ENCODE measurements at places on chromosomes 4 and X.

DNA sequence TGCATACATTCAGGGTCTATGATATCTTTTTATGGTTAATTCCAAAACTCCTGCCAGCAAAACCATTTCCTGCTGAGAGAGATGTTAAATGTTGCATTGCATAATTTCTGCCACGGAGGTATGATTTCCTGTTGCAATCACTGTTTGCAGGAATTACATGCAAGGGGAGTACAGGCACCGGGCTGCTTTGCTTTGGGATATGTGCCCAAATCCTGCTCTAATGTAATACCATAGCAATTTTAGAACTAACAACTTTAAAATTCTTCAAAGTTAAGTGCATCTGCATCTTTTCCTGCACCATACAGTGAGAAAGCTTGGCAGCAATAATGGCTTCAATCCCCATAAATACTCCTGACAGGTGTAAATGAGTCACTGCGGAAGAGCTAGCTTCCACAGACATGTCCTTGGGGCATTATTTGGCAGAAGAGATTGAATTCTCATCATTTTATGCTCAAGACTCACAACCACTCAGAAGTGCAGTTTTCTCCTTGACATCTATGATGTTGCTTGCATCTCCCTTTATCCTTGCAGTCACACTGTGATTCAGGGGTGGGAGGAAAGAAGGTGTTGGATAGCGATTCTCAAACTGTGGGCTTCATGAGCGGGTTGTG, 29.6 kb downstream of the TRIM2 start:
- DNase-seq: no peak

DNA sequence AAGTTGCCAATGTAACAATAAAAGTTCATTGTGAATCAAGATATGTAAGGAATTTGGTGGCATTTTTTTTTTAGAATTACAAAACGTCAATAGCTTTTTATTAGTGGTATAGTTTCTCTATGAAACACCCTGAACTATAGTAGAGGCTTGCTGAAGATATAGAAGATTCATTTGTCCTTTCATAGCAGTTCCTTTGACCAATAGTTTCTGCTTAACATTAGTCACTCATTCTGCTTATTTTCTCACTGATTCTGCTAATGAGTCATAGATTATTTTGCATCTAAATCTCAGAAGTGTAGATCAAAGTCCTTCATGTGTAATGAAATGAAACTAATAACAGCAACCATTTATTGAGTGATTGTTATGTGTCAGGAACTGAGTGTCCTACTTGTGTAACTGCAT, 205.0 kb upstream of the TET2 start:
- DNase-seq: no peak

GRCh38 chrX:79156818-79157217, 12.3 kb downstream of the GPR174 start:
- no peak for DNase-seq

DNA sequence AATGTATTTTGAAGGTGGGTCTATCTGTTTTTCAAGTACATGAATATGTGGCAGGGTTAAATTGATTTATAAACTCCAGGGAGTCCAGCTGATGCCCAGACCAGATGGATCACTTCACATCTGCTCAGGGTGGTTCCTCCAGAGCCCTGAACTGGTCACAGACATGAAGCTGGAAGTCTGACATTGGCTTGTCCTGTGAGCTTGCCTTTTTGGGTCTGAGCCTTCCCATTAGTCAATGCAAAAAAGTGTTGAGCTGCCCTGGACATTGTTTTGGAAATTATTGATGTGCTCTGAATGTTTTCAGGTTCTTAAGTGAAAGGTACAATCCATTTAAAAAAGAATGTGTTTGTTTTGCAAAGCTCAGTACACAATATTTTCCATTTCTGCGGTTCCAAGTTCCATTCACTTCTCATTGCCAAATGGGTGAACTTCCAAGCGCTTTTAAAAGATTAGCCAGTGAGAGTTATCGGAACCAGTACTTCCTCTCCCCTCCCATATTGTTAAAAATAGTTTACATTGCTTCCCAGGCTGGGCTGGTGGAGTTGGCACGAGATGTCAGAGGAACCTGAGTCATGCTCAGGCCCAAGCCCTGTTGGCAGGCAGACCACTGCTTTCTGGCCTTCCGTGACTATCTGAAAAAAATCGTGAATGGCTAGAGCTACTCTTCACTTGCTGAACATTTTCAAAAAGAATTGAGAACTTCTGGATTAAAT, 52.1 kb downstream of the PDGFRA start:
- no peak for DNase-seq

DNA sequence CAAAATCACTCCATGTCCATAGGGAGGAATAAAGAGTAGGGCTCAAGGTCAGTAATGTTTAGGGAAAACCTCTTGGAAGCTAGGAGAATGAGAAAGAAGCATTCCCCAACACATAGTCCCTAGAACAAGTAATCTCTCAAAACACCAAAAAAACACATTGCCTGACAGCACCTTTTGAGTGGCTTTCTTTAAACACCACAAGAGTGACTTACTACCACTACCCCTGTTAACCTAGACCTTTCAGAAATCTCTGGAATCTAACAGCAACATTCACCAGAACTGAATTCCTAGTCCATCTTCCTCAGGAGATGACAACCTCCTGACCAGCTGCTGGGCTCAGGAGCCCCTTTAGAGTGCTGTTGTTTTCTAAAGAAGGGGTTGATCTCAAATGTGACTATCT, 142.2 kb downstream of the SOWAHB start:
- no peak for DNase-seq

DNA sequence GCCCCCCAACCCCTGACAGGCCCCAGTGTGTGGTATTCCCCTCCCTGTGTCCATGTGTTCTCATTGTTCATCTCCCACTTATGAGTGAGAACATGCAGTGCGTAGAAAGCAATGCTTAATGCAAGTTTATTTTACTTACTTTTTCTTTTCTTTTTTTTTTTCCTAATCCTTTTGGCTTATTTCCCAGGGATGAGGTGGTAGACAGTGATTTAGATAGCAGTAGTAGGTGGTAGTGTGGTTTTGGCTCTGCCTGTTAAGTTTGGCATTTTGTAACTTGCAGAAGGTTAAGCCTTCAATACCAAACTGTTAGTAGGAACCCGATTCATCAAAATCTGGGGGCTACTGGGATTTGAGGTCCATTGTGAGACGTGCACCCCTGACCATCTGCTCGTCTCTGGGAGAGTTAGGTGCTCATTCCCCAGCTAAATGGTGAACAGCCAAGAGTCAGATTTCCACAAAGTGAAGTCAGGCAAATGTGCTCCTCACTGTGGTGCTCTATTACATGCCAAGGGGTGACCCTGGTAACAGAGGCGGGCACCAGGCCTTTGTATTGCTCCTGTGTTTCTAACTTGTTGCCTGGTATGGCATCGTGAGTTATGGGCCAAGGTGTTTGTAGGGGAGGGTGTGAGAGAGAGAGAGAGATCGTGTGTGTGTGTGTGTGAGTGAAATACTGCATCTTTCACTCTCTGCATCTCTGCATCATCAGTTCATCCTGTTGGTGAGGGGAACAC, 70.3 kb downstream of the PHOX2B start:
- no peak for DNase-seq

DNA sequence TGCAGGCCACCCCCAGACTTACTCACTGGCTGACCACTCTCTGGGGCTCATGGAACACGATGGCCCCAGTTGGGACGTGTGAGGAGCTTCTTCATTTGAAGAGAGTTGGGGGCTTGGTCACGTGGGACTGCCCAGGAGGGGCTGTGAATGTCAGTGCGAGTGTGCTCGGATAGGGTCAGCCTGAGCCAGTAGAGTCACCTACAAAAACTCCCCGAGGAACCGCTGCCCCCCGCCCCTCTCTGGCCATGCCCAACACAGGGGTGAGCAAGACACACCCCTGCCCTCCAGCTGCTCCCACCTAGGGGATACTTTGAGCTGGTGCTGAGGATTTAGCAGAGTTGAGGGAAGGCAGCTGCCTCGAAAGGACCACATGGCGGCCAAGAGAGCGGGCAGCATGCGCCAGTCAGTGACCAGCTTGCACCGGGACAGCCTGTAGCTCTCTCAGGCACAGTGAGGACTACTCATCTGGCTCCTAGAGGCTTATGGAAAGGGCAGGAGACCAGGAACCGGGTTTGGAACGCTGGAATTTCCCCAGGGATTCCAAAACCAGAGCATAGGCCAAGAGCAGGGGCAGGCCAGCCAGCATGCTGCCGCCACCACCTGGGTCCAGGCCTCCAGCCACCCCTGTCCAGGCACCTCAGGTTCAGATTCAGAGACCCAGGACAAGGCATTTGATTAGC, 8.4 kb downstream of the PNMA6E start:
- DNase-seq: no peak

DNA sequence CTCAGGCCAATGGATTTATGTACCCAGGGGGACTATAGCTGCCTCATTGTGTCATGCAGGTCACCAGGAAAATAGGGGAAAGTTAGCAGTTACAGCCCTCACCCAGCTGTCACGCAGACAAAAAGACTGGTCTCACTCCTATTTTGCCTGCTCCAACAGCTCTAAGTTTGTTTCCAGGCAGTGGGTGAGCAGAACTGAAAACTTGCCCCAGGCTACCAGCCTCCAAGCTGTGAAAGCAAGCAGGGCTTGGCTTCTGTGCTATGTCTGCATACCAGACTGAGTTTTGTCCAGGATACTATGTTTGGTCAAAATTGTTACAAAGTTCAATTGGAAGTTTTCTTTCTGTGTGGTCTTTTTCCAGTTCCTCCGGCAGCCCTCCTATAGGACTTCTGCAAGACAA, 628.4 kb downstream of the FAM133A start:
- no peak for DNase-seq

DNA sequence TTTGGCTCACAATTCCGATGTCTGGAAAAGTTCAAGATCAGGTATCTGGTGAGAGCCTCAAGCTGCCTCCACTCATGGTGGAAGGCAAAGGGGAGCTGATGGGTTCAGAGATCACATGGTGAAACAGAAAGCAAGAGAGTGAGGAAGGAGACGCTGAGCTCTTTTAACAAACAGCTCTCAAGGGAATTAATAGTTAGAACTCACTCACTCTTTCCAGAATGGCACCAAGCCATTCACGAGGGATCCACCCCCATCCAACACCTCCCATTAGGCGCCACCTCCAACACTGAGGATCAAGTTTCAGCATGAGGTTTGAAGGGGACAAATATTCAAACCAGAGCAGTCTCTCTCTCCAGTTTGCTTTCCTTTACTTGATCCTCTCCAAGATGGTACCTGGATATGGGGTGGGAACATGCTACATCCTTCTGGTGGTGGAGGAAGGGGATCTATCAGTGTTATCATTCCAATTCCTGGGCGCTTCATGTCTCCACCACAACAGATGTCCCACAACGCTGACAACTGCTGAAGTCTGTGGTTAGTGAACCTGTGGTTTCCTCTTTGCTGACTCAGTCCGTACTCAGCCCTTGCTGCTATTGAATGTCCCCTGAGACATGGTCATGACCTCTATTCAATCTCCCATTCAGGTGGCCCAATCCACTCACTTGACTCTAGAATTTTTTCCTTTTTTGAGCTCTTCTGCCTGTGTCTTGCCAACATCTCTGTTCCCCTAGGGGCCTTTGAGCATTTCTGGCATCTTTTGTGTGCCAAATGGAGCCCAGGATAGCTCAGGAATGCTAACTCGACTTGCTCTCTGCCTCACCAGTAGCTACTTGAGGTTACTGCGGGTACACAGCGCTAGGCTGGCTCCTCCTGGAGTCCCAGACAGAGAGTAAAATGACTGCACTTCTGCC, 395.2 kb downstream of the MID1IP1 start:
- no peak for DNase-seq

GRCh38 chr4:61716426-61716825, 516.3 kb downstream of the ADGRL3 start:
- no peak for DNase-seq

DNA sequence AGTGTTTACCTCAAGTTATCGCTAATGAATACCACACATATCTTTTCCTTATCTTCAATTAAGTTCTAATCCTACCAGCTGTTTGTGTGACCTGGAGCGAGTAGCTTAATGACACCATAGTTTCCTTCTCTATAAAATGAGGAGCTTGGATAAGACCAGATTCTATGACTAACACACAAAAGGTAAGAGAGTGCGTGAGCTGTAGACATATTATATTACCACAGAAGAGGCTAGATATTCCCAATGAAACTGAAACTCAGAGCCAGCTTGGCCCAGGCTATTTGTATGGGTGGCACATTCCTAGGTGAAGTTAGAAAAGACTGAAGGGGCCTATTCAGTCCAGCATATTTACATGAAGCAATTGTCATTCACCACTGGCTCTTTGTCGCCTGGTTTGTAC, 30.2 kb downstream of the ASB5 start:
- no peak for DNase-seq

GRCh38 chr4:125283707-125284279, 31.0 kb upstream of the FAT4 start:
- DNase-seq: no peak

- no peak for DNase-seq
Measured at GRCh38 chr4:28388471-28388870, 1527.8 kb downstream of the STIM2 start.

DNA sequence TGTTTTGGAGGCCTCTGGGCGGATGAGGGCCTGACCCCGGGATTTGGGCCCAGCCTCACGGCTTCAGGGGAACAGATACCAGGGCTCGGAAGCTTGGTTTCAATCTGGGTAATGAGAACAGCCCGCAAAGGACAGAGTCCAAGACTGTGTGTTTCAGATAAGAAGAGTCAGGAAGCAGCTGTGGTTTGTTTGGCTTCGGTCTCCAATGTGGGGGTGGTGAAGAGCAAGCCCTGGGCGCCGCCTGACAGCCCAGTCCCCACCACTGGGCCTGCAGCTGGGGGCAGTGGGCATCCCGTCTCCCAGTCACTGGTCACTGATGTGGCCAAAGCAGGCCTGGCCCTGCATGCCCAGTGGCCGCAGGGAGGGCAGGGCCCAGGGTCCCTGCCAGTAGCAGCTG, 9.1 kb downstream of the WFS1 start:
- no peak for DNase-seq

- DNase-seq: no peak
Measured at GRCh38 chr4:100548200-100548560, 30.4 kb upstream of the EMCN start.

- peak; percentile 4 for DNase-seq
Measured at GRCh38 chrX:120514236-120514635, 45.1 kb upstream of the LAMP2 start.

DNA sequence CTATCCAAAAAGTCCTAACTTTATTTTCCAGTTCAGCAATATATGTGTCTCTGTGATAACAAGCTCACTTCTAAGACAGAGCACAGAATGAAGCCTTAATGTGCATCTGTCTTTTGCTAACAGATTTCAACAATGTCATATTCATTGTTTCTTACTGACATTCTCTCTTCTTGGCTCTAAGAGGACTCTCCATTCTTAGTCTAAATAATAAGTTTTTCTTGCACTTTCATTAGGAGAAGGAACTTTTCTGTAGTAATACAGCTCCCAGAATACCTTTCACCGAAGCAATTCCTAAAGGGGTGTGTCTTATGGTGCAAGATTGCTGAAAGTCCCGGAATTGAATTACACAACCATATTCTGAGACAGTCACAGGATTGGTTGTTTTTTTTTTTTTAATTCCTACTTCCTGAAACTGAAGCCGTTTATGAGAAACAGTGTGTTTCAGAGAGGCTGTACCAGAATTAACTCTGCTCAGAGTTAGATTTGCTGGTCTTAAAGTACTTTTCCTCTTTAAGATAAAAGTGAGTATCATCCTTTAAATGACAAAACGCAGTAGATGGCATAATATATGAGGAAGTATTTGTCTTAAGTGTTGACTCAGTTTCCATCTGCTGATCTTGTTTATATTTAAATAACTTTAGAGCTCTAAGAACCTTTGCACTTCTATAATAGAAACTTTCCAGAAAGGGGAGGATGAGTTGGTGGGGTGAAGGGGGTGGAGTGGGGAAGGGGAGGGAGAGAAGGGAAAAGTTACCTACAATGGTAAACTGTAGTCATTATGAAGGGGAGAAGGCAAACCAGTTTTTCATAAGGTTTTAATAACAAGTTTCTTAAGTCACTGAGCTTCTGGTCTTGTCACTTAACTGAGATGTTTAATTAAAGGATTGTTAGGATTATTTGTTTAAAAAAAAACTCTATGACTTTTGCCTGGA, at the start of gene ALPK1:
Gene ALPK1, plus strand, starts transcription at position 421 of the 932 bp plus-strand sequence.
- DNase-seq: no peak

All from iPS DF 6.9 (cell line).